Stimulated activated CD8-positive, alpha-beta memory T cell treated with anti-CD3 and anti-CD28 coated beads, Interleukin-2, amount 100 ng/mL, for 48 hours (primary cell): ENCODE measurements at places on chromosomes 5 and 9.

DNA sequence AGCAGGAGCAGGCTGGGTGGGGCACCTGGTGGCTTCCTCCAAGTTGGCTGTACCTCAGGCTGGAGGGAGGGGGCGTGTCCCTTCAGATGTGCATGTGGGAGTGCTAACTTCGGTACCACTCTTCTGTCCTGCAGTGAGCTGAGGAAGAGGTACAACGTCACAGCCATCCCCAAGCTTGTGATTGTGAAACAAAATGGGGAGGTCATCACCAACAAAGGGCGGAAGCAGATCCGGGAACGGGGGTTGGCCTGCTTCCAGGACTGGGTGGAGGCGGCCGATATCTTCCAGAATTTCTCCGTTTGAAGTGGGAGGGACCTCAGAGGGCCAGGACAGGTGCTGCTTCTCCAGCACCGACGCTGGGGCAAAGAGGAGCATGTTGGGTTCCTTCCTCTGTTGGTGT is 9.3 kb downstream of the NXNL2 start:
- DNase-seq: no peak

GRCh38 chr5:54291498-54291897 is 18.9 kb downstream of the ARL15 start:
- no peak for DNase-seq

DNA sequence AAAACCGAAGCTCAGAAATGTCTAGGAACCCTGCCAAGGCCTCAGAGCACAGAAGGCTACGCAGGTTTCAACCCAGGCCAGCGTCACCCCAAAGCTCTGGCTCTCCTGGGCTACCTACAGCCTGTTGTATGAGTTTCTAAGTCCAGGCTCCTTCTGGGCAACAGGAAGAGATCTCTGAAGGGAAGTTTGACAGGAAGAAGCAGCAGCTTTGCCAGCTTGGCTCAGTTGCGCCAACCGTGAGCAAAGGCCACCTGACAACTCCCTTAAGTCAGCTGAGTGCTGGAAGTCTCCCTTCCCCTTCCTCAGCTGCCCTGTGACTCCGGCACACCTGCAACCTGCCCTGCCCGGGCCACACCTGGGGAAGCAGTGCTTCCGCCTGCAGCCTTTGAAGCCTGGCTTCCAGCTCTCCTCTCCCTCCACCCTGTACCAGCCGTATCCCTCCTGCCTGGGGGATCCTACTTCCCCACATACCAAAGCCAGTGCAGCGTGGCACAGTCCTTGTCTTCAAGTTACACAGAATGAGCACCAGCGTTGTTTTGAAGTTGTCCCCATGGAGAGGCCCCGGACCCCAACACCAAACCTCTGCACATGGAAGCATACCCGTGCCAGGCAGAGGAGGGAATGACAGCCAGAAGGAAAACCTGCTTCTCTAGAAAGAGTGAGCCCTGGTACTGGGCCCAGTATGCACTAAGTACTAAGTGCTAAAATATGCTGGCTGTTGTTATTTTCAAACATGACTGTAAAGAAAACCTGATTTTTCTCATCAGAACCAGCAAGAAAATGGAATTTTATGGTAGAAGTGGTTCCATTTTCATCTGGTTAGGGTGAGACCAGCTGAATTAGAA is 36.5 kb downstream of the SHB start:
- no peak for DNase-seq

GRCh38 chr5:162052676-162053075 is 14.9 kb upstream of the GABRG2 start:
- DNase-seq: no peak

DNA sequence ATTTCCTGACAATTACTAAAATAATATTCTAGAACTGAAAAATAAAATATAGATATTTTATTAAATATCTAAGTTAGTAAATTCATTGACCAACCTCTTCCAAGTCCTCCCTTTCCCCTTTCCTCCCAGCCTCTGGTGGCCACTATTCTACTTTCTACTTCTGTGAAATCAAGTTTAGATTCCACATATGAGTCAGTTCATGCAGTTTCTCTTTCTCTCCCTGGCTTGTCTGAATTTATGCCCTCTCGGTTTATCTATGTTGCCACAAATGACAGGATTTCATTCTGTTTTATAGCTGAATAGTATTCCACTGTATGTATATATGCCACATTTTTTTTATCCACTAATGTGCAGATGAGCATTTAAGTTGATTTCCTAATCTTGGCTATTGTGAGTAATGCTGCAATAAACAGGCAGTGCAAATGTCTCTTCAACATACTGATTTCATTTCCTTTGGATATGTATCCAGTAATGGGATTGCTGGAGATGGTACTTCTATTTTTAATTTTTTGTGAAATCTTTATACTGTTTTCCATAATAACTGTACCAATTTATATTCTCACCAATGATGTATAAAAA is 52.3 kb downstream of the WDR36 start:
- no peak for DNase-seq

GRCh38 chr5:50759526-50760270 is 93.3 kb downstream of the PARP8 start:
- no peak for DNase-seq
